ENCODE measurements at places on chromosomes 4 and X. TPM values are rescaled to one million over a fixed set of nuclear protein-coding genes. Genes with fewer than 3 reads are reported as not detected.

GRCh38 chrX:43822014-43822413, 60.2 kb downstream of the MAOB start:
- no peaks in the 10 kb centered on the region for H3K4me1 ChIP-seq
- no peak for DNase-seq
- no peaks in the 10 kb centered on the region for H3K27me3 ChIP-seq
- H3K4me3 ChIP-seq = no peak overlapping the region

- no peak overlapping the region for H3K27ac ChIP-seq
- no peaks in the 10 kb centered on the region for H3K27me3 ChIP-seq
- DNase-seq = no peak
- no peaks in the 10 kb centered on the region for H3K4me1 ChIP-seq
Measured at GRCh38 chrX:55451626-55451989, 319 bp upstream of the MAGEH1 start.

DNA sequence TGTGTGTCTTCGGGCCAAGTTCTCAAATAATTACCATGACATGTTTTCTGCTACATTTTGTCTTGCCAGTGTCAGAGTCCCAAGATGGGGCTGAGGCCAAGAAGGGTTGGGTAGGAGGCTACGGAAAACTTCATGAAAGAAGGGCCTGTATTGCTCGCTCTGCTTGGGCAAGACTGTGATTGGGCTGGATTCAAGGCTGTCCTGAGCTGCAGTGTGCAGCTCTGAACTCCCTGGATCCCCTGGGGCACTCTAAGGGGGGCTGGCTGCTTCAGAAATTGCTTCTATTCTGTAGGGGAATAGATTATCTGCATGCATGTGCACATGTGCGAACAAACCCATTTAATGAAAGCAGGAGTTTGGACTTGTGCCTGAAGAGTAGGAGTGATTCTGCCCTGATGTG, 13.6 kb downstream of the TSPAN6 start:
- no peaks in the 10 kb centered on the region for H3K36me3 ChIP-seq
- H3K4me3 ChIP-seq = no peak overlapping the region
- H3K27ac ChIP-seq = no peak overlapping the region
- no peaks in the 10 kb centered on the region for H3K4me1 ChIP-seq
- H3K27me3 ChIP-seq = no peaks in the 10 kb centered on the region

DNA sequence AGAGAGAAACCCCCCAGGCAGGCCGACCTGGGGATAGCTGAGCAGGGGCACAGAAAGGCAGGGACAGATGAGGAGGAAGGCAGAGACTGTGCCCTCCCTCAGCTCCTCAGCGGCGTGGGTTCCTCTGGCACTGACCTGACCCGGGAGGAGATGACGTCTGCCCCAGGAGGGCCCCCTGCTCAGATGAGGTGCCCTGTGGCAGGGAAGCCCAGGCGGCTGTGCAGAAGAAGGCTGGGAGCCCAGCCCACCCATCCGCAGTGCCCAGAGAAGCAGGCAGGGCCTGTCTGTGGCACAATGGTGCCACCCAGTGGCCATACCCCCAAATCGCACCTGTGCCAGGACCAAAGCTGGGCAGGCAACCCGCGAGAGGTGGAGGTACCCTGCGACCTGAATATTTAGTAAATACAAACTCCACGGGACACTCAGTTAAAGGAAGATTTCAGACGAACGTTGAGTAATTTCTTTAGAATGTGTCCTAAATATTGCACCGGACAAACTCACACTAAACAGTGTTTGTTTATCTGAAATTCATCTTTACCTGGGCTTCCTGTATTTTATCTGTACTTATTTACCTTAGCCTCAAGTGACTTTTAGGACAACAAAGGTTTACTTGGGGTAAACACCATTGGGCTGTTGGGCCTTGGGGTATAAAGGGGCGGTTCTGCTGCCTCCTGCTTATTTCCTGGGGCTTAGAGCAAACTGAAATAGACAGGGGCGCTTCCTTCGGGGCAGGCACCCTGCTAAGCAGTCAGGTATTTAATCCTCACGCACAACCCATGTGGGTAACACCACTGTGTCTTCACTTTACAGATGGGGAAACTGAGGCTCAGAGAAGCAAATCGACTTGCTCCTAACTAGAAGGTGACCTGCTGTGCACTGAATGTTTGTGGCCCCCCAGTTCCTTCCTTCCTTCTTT, 46.5 kb upstream of the HMX1 start:
- peak; percentile 80 for DNase-seq
- H3K27ac ChIP-seq = no peak overlapping the region
- no peak overlapping the region for H3K4me3 ChIP-seq
- peaks cover 54% of the 10 kb centered on the region for H3K27me3 ChIP-seq
- no peaks in the 10 kb centered on the region for H3K36me3 ChIP-seq

GRCh38 chrX:63754860-63755579, 30.0 kb downstream of the ARHGEF9 start:
- H3K4me3 ChIP-seq = peak overlapping the region; percentile 77
- no peaks in the 10 kb centered on the region for H3K27me3 ChIP-seq
- peaks cover 14% of the 10 kb centered on the region for H3K4me1 ChIP-seq
- DNase-seq = peak; percentile 94
- peak overlapping the region; percentile 94 for H3K27ac ChIP-seq

- no peaks in the 10 kb centered on the region for H3K36me3 ChIP-seq
- peak overlapping the region; percentile 27 for H3K4me3 ChIP-seq
- H3K4me1 ChIP-seq = peaks cover 57% of the 10 kb centered on the region
- peak overlapping the region; percentile 81 for H3K27ac ChIP-seq
Measured at GRCh38 chr4:94457692-94458106, 6.0 kb downstream of the PDLIM5 start.

DNA sequence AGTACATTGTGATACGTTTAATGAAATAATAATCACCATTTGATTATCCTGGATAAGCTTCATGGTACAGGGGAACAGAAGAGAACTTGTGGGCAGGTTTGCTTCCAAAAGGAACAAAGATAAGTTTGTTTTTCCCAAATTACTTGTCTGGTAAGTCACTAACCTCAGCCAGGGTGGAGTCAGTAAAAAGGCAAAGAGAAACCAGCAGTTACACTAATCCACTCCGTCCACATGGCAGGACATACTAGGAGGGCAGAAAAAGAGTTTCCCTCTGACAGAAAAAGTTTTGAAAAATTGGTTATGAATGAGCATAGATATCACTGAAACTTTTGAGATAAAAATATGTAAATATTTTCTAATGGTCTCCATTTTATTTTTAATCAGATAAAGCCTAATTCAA, 285.9 kb downstream of the IL15 start:
- no peaks in the 10 kb centered on the region for H3K27me3 ChIP-seq
- H3K4me1 ChIP-seq = no peaks in the 10 kb centered on the region
- H3K27ac ChIP-seq = no peak overlapping the region
- H3K4me3 ChIP-seq = no peak overlapping the region
- H3K36me3 ChIP-seq = no peaks in the 10 kb centered on the region

DNA sequence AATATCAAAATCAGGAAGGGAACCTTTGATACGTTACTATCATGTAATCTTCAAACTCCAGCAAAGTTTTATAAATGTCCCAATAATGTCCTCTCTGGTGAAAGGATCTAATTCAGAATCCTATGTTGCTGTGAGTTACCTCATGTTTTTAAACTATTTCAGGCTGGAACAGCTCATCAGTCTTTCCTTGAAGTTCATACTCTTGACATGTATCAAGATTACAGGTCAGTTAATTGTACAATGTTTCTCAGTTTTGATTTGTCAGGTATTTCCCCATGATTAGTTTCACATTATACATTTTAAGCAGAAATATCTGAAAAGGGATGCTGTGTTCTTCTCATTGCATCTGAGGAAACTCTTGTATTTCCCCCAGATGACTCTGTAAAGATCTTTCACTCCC, 136.5 kb upstream of the HS3ST1 start:
- H3K27me3 ChIP-seq = no peaks in the 10 kb centered on the region
- H3K36me3 ChIP-seq = no peaks in the 10 kb centered on the region
- no peak overlapping the region for H3K27ac ChIP-seq
- H3K4me3 ChIP-seq = no peak overlapping the region

Gene SPON2
- 9.0 TPM for total RNA-seq

Gene ARX
- 5.3 TPM for total RNA-seq

Gene HTN3
- not detected for total RNA-seq

Gene FGFBP1
- total RNA-seq = not detected
